ENCODE measurements at places on chromosomes 2 and 18.

DNA sequence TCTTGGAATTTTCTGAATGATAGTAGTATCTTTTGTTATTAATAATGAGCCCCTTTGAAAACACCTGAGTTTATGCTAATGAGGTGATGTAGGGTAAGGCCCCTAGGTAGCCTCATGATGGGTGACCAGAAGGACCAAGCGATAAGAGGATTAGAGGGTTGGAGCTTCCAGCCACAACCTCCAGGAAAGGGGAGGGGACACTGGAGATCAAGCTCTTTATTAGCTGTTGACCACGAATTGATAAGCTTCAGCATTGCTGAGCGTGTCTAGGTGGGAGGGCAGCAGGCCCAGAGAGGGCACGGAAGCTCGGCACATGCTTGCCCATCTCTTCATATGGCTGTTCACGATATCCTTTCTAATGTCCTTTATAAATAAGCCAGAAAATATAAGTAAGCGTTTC is 39.0 kb downstream of the KIAA2012 start:
- DNase-seq = no peak

GRCh38 chr2:164671664-164672396 is 50.5 kb upstream of the GRB14 start:
- peak; percentile 17 for DNase-seq

DNA sequence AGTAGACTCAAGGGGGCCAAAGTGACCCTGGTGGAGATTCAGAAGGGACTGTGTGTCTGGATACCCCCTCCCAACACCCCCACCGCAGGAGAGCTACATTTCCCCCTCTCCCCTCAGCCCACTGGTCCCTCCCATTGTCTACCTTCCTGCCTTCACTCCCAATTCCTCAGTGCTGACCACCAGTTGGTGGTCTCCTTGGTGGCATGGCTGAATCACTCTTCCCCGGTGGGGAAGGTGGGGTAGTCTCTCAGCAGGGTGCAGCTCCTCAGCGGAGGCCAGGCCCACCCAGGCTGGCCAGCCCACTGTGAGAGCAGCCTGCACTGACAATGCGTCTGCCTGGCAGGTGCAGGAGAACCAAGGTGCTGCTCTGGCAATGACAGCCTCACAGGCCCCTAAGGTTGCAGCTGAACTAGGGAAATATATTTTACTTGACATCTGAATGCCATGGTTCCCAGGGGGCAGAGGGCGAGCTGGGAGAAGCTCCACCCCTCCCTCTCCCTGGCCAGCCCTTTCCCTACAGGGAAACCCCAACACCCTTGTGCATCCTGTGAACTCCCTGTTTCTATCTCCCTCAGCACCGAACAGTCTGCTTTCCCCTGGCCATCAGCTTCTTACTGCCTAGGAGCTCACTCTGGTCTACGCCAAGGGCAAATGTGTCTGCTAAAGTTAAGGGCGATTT is 62.6 kb upstream of the PAX8 start:
- no peak for DNase-seq

GRCh38 chr2:43298500-43298899 is 72.1 kb upstream of the ZFP36L2 start:
- DNase-seq = no peak

- no peak for DNase-seq
Measured at GRCh38 chr2:148948868-148949267, 73.8 kb downstream of the KIF5C start.

DNA sequence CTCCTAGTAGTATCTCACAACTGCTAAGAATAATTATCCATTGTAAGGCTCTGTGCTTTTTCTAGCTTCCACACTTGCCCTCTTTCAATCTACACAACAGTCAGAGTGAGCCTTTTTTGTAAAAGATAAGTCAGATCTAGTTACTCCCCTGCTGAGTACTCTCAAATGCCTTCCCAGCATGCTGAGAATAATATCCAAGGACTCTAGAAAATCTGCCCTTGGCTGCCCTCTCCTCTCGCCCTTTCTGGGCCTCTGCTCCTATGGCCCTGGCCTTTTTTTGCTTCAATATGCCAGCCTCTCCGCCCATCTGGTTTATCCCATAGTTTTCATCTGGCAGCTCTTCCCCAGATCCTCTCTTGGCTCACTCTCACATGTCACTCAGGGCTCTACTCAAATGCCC is 455.9 kb upstream of the UBE2E3 start:
- DNase-seq = no peak

- no peak for DNase-seq
Measured at GRCh38 chr2:148106331-148106730, 85.4 kb downstream of the MBD5 start.

DNA sequence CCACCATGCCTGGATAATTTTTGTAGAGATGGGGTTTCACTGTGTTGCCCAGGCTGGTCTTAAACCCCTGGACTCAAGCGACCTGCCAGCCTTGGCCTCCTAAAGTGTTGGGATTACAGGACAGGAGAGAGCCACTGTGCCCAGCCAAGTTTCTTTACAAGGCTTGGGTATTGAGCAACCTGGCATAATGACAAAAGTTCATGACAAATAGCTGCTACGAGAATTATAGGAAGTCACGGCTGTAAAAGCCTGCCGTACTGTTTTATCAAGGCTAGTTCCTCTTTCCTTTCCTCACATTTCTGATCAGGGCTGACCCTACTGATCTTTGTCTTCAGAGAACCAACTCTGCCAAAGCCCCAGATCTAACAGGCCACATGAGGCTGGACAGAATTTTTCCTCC is 490.4 kb upstream of the SPRED2 start:
- no peak for DNase-seq

- no peak for DNase-seq
Measured at GRCh38 chr2:39701137-39701536, 35.4 kb downstream of the TMEM178A start.

DNA sequence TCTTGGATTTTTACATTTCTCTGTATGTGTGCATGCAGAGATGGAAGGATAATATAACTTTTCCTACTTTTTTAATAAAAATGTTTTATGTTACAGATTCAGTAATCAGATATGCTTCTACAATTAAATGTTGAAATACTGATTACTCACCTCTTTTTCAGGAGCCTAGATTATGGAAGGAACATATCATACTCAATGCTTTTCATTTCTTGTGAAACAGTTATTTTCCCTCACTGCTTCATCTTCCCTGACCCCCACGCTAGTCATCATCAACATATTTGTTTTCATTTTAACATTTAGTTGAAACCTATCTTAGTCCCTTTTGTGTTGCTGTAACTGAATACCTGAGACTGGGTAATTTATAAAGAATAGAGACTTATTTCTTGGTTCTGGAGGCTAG is 190.7 kb downstream of the WDR7 start:
- DNase-seq = no peak

DNA sequence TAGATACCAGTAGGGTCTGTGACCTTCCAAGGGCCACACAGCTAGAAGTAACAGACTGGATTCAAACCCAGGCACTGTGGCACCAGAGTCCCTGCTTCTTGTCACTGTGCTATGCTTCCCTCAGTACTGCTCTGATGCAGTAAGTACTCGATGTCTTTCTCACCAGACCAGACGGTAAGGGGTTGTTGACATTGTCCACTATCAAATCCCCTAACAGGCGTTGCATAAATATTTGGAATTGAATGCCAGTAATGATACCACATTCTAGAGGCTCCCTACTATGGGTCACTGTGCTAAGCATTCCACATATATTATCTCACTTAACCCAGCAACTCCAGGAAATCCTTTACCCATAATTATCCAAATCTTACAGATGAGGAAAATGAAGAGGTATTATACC is 223.1 kb downstream of the C1D start:
- DNase-seq = no peak

- DNase-seq = no peak
Measured at GRCh38 chr2:60416221-60417008, 137.0 kb downstream of the BCL11A start.

DNA sequence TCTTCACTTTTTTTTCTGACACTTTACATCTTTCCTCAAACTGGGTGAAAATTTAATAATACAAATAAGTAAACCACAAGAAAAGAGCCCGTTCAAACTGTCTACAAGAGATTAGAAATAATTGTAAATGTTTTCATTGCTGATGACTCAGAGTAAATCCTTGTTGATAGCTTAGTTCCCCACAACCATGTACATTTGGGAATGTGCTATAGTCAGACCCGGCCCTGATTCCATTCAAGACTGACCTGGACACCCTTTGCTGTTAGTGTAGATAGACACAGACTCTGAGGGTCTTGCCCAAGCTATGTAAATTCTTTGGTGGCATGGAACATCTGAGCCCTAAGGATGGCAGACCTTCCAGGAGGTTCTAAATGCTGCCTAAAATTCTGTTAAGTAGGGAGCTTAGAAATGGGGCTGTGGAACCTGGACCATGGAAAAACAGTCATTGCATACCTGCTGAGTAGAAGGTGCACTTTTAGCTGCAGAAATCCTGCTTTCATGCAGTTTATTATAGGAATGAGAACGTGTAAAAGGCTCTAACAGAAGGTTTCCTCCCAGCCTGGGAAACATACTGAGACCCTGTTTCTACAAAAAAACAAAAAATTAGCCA is 3.7 kb downstream of the MALT1 start:
- DNase-seq = no peak

DNA sequence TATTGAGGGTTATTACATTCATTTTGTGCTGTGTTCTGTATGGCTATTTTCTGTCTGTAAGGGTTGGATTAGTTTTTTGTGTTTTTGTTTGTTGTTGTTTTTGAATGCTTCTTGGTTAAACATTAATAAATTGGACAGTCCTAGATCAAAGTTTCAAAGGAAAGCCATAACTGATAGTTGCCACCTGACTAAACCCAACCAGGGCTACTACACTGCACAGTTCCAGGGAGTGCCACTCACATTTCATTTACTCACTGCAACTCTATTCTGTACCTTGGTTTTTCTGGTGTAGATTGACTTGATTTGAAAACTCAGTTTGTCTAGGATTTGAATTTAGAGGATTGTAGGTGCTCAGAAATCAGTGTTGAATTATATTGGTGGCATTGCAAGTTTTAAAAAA is 6.4 kb downstream of the MYL12B start:
- DNase-seq = no peak

- no peak for DNase-seq
Measured at GRCh38 chr18:11809895-11810294, 41.3 kb upstream of the CHMP1B start.

DNA sequence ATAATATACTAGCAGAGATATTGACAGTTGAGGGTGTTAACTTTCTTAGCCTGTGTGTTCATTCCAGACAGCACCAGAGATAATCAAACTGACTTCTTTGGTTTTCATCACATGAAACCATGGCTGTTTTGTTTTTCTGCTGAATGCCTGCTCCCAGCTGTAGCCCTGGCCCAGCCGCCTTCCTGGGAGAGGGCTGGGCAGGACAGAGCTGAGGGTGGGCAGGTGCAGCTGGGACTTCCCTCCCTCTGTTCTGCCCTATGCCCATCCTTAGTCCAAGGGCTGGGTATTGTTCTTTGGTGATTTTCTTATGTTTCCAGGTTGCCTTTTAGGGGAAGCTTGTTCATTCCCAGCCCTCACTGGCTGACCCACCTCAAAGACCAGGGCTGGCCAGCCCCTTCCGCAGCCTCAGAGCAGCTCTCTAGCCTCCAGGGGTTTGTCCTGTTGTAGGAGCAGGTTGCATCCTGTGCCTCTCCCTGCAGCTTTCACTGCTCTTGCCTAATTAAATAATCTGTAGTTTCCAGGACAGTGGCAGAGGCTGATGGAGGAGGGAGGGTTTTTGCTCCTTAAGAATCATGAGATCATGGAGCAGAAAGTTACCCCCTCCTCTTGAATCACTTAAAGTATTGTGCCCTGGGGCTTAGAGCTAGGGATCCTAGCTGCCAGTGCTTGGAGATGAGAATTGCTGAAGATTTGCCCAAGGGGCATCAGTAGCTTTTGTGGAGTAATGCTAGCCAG is 61.4 kb downstream of the MTCL1 start:
- no peak for DNase-seq

DNA sequence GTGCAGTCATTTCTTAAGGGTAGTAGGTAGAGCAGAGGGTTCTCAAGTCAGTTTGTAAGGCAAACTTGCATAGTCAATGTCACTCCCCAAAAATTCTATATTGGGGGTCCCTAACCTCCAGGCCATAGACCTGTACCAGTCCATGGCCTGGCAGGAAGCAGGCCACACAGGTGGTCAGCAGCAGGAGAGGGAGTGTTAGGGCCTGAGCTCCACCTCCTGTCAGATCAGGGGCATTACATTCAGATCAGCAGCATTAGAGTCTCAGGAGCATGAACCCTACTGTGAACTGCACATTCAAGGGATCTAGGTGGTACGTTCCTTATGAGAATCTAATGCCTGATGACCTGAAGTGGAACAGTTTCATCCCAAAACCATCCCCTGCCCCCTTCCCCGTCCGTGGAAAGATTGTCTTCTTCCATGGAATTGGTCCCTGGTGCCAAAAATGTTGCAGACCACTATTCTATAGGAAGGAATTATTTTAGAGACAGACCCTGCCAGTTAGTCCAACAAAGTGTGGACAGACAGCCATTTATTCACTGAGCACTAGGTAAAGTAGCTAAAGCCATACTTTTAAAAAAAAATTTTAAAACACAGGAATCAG is 6.7 kb downstream of the COA5 start:
- DNase-seq = no peak

DNA sequence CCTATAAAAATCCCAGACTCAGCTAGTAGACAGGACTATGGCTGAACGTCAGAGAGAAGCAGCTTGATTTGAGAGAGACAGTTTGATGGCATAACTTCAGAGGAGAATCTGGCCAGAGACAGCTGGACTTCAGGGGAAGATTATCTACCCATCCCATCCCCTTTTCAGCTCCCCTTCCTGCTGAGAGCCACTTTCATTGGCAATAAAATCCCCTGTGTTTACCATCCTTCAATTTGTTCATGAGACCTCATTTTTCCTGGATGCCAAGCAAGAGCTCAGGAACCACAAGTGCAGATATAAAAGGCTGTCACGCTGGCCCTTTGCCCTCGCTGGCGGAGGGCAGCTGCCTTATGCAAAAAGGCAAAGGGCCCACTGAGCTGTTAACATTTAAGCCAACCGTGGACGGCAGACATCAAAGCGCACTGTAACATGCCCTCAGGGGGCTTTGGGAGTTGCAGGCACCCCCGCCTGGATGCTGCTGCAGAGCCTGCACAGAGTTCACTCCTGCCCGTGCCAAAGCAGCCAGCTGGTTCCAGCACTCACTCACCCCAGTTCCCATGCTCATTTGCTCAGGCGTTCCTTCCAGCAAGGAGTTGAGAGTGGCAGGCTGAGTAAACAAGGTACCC is 164.3 kb upstream of the PGAP1 start:
- DNase-seq = no peak

DNA sequence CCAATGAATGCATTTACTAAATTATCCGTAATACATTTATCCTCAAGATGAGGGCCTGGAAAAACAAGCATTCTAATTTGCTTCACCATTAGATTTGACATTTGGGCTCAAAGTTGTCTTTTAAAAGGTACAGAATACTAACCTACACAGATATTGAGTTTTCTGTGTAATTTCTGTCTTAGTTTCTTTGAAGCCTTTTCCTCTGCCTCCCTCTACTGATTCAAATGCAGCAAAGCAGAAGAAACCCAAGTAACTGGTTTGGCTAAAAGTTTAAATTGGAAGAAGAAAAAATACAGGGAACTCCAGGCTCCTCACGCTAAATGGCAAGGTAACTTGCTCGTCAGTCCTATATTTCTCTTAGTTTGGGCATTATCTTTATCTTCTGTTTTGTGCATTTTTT is 53.3 kb upstream of the SLC5A7 start:
- DNase-seq = no peak

- no peak for DNase-seq
Measured at GRCh38 chr2:186593523-186593922, 3.7 kb downstream of the ITGAV start.

- DNase-seq = no peak
Measured at GRCh38 chr2:133266041-133266925, 302.0 kb downstream of the NCKAP5 start.

- DNase-seq = no peak
Measured at GRCh38 chr2:179021258-179021657, 28.7 kb downstream of the CCDC141 start.

- no peak for DNase-seq
Measured at GRCh38 chr2:123917241-123917640, 107.8 kb upstream of the CNTNAP5 start.

All from stromal cell of bone marrow (primary cell).